ENCODE measurements at places on chromosomes 11 and 22.

DNA sequence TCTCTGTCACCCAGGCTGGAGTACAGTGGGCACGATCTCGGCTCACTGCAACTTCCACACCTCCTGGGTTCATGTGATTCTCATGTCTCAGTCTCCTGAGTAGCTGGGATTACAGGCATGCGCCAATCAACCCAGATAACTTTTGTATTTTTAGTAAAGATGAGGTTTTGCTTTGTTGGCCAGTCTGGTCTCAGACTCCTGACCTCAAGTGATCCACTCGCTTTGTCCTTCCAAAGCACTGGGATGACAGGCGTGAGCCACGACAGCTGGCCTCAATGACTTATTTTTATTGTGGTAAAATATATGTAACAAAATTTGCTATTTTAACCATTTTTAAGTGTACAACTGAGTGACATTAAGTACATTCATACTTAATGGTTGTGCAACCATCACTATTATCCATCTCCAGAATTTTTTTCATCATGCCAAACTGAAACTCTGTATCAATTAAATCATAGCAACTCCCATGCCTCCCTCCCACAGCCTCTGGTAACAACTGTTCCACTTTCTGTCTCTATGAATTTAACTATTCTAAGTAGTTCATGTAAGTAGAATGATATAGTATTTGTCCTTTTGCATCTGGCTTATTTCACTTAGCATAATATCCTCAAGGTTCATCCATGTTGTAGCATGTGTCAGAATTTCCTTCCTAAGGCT is 50.7 kb upstream of the CWF19L2 start:
- no peak for DNase-seq

GRCh38 chr22:28711820-28712777 is 29.5 kb downstream of the CHEK2 start:
- no peak for DNase-seq

GRCh38 chr11:2382129-2382517 is 5.0 kb downstream of the CD81 start:
- no peak for DNase-seq

GRCh38 chr22:29163808-29164207 is 41.9 kb upstream of the EMID1 start:
- no peak for DNase-seq

GRCh38 chr22:41801147-41801819 is 804 bp downstream of the CCDC134 start:
- no peak for DNase-seq

All from hematopoietic multipotent progenitor cell treated with erythropoietin and hydrocortisone succinate and interleukin-3 and kit ligand, for 6 days (in vitro differentiated cells).